ENCODE measurements at places on chromosomes 6 and 20.
A peak's percentile ranks its signal among the peaks of the same experiment; 100 is the strongest.

- DNase-seq: no peak
These were observed 57.6 kb downstream of the MEP1A start for GRCh38 chr6:46850792-46851191.

DNA sequence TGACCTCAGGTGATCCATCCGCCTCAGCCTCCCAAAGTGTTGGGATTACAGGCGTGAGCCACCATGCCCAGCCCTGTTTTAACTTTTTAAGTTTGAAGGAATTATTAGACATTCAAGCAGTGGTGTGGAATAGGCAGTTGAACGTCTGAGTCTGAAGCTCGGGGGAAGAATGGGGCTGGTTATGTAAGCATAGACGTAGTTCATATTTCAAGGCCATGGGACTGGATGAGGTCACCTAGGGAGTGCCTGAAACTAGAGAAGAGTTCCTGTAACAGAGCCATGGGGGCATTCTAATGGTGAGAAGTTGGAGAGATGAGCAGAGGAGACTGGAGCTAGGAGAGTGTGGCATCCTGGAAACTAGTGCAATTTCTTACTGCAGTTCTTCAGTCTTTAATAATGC lies 6.4 kb downstream of the CDKAL1 start:
- DNase-seq: no peak

DNA sequence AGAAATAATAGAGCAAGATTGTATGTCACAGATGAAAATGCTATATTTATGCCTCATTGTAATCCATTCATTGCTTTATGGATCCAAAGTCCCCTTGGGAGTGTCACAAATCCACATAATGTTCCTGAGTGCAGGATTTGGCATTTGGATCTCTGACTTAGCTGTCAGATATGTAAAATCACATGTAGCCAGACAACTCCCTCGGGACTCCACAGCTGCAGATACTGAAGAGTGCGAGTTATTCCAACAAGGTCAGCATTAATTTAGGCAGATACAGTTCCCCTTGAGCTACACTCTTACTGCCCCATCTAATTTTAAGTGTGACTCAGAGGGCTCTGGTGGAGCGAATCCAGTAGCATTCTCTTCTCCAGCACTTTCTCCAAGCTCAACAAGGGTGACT lies 433.2 kb downstream of the CD83 start:
- no peak for DNase-seq

DNA sequence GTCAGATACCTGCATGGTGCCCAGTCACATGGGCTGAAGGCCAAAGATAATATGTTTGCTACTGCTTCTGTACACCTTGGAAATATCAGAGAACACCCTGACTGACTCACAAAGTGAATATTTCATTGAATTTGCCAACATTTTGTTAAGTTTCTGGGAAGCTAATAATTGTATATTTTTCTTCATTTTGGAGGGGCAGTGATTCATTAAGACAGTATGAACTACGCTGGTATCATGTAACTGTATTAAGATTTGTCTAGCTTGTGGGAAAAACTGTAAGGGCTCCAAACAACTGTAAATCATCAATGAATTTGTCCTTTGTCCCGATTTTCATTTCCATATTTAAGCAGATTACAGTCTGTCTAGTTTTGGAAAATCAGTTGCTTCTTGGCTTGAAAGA lies 102.3 kb upstream of the CCN2 start:
- no peak for DNase-seq

GRCh38 chr20:23870461-23870860 lies 9.1 kb downstream of the CST5 start:
- no peak for DNase-seq

GRCh38 chr6:3176562-3177355 lies 19.4 kb upstream of the TUBB2A start:
- no peak for DNase-seq

DNA sequence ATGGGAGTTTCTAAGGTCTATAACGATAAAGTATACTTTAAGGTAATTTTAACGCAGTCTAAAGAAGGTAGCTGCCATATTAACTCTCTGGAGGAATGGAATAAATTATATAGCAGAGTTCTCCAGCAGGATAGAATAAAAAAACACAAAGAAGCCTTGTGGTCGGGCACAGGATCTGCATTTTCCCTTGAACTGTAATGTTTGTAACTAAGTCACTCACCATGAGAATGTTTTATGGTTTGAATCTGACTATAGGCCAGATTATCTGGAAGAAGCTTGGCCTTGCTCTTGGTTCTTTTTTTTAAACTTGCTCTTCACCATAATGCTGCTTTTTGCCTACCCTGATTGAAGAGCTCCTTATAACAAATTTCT lies 238.8 kb upstream of the NOX3 start:
- no peak for DNase-seq

DNA sequence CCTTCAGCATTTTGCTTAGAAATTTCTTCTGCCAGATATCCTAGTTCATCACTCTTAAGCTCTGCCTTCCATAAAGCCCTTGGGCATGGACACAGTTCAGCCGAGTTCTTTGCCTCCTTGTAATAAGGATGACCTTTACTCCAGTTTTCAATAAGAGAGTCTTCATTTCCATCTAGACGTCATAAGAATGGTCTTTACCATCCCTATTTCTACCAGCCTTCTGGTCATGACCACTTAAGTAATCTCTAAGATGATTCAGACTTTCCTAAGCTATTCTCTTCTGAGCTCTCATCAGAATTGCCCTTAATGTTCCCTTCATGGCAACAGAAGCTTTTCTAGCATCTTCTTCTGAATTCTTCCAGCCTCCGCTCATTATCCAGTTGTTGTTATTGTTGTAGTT lies 126.1 kb downstream of the TFAP2C start:
- no peak for DNase-seq

DNA sequence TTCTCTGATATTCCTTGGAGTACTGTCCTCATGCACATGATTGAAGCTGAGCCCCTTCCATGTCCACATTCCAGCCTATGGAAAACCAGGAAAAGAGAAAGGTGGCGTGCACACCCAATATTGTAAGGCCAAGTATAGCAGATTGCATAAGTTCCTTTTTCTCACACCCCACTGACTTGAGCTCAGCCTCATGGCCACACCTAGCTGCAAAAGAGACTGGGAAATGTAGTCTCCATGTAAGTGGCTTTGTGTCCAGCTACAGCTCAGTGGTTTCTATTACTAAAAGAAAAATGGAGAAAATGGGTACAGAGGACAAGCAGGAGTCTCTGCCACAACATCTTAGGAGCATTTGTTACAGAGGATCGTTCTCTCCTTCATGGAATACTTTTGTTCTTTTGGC lies 10.8 kb upstream of the UST start:
- no peak for DNase-seq

- no peak for DNase-seq
These were observed 53.8 kb upstream of the SLC22A23 start for GRCh38 chr6:3510617-3511016.

GRCh38 chr6:7566107-7566506 lies 23.9 kb upstream of the SNRNP48 start:
- DNase-seq: no peak

GRCh38 chr20:25073544-25073943 lies 8.4 kb downstream of the VSX1 start:
- DNase-seq: no peak

GRCh38 chr20:57638173-57638894 lies 18.1 kb upstream of the ZBP1 start:
- no peak for DNase-seq

DNA sequence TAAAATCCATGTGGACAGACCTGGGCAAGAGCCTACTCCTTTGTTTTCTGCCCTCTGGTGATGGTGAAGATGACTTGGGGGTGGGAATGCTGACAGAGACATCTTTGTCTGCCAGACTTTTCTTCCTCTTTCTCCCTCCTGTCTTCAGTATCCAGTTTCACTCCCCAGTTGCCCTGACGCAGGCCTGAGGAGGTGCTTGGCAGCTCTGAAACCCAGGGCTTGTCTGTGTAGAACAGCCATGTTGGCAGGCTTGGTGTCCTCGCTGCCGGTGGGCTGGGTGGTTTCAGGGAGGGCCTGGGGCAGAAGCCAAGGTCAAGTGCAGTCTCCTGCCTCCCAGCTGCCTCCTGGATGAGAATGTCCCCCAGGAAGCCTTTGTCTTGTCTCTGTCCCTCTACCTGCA lies 22.5 kb downstream of the CCDC167 start:
- no peak for DNase-seq

GRCh38 chr6:157650261-157650640 lies 172.8 kb upstream of the SNX9 start:
- no peak for DNase-seq

- DNase-seq: no peak
These were observed 15.2 kb upstream of the STK35 start for GRCh38 chr20:2086177-2086979.

DNA sequence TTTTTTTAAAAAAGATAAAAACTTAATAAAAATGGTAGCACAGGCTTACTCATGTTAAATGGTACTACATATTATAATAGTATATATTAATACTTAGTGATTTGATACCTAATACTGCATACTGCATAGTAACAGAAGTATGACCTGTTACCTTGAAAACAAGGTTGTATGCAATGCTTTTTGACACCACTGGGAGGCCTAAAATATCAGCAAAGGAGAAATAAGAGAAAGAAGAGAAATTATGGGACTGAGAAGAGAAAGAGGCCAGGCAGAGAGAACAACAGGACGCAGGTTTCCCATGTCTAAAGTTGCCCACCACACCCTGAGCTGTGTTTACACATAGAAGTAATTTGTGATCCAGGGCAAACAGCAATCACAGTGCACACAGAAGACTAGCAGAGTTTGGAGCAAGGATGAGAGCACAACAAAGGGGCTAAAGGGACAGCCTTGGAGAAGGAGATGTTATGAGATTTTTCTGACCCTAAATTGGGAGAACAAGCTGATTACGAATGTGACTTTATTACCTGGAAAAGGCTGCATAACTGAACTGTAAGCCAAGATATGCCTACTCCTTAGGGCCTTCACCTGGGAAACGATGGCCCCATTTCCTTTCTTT lies 73.2 kb downstream of the ROS1 start:
- no peak for DNase-seq

DNA sequence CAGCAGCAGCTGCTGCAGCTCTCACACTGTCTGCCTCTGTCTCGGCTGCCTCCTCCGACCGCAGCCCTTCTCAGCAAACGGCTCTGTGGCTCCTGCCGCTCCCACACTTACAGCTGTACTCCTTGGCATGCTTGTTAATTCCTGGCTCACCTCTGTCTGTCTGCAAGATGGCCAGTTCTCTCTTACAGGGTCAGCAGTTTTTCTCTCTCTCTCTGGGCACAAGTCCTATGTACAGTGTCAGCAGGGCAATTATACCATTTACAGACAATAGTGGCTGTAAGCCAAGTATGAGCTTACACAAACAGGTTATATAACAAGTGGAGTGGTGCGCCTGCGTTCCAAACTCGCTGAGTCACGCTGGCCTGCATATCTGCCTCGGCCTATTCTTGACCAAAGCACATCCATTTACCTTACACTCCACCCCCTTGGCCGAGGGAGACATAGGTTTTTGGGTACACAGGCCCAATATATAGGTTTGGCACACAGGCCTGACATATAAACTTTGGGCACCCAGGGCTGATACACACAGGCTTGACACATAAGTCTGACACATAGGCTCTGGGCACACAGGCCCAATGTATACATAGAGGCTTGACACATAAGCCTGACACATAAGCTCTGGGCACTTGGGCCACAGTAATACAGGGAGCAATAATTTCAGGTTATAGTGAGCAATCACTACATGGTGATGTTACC lies 4.4 kb downstream of the ZKSCAN3 start:
- DNase-seq: no peak

DNA sequence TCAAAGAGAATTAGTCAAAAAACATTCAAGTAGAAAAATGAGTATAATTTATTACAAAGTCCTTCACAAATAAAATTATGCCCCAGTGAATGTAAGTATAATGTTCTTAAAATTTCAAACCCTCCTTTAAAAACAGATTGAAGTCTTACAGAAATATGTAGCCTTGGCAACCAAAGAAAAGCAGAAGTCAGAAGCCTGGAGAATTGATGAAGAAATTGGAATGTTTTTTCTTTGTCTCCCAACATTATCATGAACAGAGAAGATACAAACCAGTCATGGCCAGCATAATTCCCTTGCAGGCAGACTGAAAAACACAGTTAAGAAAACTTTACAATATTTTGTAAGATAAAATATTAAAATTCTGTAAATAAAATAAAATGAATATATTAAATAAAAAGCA lies 221.9 kb downstream of the TBC1D32 start:
- no peak for DNase-seq

DNA sequence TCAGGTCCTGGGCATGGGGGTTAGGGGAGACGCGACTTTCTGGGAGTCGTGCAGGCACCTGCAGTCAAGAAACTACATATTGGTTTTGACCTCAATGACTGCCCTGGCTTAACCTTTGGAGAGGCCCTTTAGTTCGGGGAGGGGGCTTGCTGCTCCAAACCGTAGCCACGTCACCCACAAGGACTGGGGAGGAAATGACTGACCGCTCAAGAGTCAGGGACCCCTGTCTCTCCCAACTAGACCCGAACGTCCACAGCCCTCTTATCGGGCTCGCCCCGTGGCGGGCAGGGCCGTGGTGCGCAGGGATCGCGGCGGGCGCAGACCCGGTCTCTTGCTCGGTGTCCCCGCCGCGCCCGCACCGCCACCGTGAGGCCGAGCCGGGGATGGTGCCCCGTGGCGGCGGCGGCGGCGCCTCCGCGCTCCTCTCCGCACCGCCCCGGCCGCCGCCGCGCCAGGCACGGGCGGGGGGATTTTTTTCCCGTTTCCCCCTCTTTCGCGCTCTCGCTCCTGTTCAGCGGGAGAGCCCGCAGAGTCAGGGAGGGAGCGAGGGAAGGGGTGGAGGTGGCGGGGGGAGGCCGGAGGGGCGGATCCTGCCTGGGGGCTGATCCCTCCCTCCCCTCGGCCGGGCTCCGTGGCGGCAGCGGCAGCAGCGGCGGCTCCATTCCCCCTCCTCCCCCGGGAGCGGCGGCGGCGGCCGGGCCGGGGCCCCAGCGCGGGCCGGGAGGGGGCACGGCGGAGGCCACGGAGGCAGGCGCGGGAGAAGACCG lies at the start of gene BRPF3:
TSS of gene BRPF3 (plus strand) at position 632 of the 767 bp plus-strand sequence. CDS start 3,579 bp downstream, outside the sequence.
- peak; percentile 10 for DNase-seq

DNA sequence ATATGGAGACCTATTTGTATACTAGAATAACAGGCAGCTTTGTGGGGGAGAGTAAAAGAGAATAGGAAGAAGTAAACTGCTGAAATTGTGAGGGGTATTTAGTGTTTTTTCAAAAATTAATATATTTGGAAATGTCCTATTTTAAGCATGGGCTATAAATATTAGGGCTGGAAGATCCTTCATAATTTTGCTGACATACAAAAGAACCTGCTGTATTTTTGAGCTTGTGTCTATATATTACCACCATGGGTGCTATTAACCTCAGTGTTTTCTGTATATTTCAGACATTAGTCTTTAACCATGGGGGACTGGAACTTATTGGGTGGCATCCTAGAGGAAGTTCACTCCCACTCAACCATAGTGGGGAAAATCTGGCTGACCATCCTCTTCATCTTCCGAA lies at the start of gene GJA10:
TSS of gene GJA10 (plus strand) at position 301 of the 400 bp plus-strand sequence. CDS start at position 301, 0 bp downstream.
- no peak for DNase-seq

DNA sequence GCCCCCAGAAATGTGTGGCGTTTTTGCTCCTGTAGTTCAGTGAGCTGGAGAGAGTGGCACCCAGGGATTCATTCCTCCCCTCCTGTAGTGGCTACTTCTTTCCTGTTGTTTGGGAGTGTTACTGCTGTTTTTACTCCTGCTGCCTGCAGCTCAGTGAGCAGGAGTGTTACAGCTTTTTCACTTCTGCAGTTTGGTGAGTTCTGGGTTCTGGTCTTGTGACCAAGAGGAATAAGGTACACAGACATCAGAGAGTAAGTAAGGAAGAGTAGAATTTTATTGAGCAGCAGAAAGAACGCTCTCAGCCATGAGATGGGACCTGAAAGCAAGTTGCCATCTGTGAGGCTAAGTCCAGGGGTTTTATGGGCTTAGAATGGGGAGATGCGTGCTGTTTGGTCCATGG lies 966.3 kb upstream of the CITED2 start:
- DNase-seq: no peak

GRCh38 chr6:71913444-71914234 lies 27.3 kb downstream of the RIMS1 start:
- DNase-seq: no peak

- DNase-seq: no peak
These were observed 27.0 kb upstream of the RNF144B start for GRCh38 chr6:18360188-18360587.
